NCI-H2081 treated with DMSO at 0.1 percent for 48 hours (cell line): ENCODE measurements at places on chromosomes 3 and 15.

GRCh38 chr3:154898443-154898842, 181.7 kb upstream of the MME start:
- DNase-seq: no peak

- DNase-seq: no peak
These were observed 52.0 kb downstream of the LPP start for GRCh38 chr3:188205992-188206416.

DNA sequence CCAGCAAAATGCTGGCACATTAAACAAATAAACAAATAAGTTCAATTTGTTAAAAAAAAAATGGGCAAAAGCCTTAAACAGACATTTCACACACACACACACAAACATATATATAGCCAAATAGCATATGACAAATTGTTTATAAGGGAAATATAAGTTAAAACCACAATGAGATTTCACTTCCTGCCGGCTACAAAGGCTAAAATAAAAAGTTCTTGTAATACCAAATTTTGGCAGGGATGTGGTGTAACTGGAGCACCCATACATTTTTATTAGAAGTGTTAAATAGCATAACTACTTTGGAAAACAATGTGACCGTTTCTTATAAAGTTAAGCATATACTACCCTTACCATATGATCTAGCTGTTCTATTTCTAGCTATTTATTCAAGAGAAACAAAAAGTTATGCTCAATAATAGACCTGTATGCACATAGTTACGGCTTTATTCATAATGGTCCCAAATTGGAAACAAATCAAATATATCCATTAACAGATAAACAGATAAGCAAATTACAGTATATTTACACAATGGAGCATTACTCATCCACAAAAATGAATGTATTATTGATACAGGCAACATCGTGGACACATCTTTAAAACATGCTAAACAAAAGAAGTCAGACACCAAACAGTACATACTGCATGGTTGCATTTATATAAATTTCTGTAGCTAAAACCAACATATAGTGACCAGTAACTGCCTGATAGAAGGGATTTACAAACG, 93.9 kb downstream of the EOMES start:
- DNase-seq: no peak

DNA sequence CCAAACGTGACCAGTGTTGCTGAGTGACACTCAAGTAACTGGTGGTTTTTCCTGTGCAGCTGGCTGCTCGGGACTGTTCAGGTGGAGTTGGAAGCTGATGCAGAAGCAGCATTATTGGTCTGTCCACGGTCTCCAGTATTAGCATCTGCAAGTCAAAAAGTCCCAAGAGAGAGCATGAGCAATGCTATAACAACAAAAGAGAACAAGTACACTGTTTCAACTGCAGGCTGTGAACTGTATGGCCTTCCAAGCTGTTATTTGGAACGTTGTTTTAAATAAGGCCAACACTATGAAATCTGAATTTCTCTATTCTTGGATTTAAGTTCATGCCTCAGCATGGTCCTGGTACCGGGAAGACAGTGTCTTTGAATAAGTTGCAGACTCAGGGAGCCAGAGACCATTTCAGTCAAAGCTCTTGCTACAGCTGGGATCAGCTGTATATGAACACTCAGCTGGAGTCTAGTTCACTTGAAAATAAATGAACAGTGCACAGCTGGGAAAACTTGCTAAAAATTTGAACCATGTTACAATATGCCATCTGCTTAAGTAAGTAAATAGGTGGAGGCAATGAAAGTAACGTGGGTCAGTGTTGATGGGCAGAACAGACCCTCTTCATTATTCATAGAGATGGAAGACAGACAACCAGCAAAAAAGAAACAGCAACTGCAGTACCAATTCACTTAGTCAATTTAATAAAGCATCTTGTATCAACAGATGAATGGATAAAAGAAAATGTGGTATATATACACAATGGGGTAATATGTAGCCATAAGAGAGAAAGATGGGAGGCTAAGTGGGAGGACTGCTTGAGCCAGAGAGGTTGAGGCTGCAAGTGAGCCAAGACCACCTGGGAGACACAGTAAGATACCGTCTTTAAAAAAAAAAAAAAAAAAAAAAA, 45.1 kb downstream of the NR1I2 start:
- no peak for DNase-seq

GRCh38 chr15:46654993-46655392, 1020.2 kb downstream of the SQOR start:
- no peak for DNase-seq

GRCh38 chr3:125129512-125129997, 73.8 kb upstream of the HEG1 start:
- DNase-seq: no peak

- no peak for DNase-seq
These were observed 16.5 kb downstream of the POLQ start for GRCh38 chr3:121529308-121529707.

GRCh38 chr15:94441760-94442159, 210.4 kb downstream of the MCTP2 start:
- DNase-seq: no peak

DNA sequence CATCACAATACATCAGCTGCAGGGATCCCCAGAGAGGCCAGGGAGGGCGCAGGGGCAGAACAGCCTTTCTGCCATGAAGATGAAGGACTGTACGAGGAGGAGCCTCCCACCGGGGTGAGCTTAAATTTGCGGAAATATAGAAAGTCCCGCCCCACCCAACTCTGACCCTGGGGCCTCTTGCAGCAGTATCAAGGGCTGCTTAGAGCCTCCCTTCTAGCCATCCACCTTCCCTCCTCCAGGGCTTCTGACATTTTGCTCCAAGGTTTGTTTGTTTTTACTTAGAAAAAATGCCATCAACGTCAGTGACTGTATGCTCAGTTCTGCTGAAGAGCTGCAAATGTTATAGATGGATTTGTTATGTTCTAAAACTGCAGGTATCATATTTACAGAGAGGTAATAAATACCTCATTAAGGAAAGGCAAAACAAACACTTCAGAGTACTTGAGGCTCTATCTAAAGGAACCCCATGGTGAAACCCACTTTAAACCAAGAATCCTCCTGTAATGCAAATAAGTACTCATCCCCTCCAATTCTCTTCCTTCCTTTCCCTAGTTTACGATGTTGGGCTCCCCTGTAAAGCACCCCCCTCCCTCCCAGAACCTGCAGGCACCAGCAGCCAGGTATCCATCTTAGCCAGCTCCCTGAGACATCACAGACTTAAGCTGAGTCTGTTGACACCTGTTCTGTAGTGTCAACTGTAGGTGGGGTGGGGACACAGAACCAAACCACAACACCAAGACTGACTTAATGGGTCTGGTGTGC, 30.5 kb downstream of the RFTN1 start:
- peak; percentile 69 for DNase-seq

- DNase-seq: no peak
These were observed 152.4 kb upstream of the CGNL1 start for GRCh38 chr15:57223887-57224286.

DNA sequence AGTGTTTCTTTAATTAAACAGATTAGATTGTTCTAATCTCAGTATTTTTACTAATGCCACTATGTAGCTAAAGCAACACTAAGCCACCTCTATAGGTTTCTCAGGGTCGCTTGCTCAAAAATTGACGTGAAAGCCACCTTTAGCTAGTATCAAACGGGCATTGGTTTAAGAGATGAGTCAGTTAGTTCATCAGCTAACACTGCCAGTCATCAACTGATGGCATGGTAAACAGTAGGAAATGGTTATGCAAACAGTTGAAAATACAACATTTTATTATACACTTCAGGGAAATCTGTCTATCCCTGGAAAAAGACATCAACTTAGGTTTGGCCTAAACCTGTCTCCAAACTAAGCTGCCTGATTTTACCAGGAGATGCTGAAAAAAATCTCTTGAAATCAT, 582.3 kb upstream of the NAALADL2 start:
- DNase-seq: peak; percentile 4

DNA sequence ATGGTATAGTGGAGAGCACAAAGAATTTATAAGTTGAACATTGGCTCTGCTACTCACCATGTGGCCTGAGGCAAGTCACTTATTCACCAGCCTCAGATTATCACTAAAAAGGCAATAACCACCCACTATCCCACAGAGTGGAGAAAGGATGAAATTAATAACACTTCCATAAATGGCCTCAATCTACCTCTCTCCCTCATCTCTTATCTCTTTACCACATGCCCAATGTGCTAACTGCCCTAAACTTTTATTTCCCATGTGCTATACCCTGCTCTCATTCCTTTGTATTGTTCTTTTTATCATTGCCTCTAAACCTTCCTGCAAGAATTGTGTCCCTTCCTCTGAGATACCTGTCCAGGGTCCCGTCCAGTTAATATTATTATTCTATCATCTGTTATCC, 26.0 kb downstream of the SLC12A6 start:
- DNase-seq: no peak

- DNase-seq: no peak
These were observed 3.7 kb upstream of the PRKAR2A start for GRCh38 chr3:48851407-48851806.

- DNase-seq: no peak
These were observed 606.6 kb downstream of the TBL1XR1 start for GRCh38 chr3:176590722-176591121.

- DNase-seq: no peak
These were observed 478.7 kb downstream of the PDCD6IP start for GRCh38 chr3:34277110-34277509.

GRCh38 chr3:196835086-196835485, 32.6 kb upstream of the SENP5 start:
- no peak for DNase-seq

DNA sequence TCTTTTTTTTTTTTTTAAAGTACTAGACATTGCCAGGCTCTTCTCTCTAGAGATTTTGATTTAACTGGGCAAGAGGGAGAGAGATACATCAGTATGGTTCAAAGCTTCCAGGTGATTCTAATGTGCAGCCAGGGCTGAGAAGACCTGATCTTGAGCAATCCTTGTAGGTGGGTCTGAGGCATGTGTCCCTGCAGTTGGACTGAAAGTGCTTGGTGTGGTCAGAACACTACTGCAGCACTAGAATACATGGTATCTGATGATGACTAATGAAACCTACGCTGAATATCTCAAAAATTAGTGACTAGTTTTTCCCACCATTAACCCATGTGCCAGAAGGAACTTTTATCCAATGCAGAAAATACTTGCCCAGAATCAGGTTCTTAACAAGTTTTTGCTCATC, 34.4 kb upstream of the MYO5C start:
- DNase-seq: no peak

DNA sequence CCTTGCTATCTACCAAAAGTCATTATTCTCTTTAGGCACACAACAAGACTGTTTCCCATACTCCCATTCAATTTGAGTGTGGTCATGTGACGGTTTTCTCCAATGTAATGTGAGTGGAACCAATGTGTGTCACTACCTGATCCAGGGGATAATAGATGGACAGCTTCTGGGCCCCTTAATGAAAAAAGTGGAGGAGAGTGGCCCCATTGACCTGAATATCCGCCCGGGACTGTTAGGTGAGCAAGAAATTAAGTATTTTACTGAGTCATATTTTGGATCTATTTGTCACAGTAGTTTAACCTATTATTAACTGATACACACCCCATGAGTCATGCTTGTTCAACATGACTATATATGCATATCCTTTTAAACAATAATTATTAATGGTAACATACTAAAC, 15.1 kb upstream of the ARID3B start:
- no peak for DNase-seq

GRCh38 chr3:66778107-66778506, 220.0 kb upstream of the KBTBD8 start:
- DNase-seq: no peak

GRCh38 chr3:156108616-156109015, 11.8 kb upstream of the KCNAB1 start:
- no peak for DNase-seq

DNA sequence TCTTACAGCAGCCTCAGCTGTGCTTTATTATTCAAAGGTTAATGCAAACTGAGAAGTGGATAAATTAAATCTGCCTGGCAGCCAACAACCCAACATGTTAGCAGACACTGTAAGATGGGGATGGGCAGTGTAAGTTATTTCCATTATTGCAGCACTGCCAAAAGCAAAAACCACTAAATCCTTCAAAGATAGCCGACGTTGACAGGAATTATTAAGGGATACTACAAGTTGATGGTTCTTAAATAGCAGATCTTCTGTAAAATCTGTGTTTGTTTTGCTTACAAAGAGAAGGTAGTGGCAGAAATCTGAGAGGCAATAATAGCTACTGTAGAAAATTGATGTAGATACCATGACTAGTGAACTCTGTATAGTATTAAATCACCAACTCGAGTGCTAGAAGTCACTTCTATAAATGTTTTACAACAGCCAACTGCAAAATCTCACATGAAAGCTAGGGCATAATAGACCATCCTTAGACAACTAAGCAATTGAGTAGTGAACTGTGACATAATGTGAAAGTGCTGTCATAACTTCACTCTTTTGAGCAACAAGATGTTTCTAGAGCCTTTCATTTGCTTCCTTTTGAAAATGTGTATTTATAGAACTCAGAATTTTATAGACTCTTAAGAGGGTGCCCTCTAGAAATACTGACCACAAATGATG, 278.6 kb downstream of the UBE2E2 start:
- no peak for DNase-seq

- DNase-seq: no peak
These were observed 48.3 kb downstream of the MITF start for GRCh38 chr3:69787436-69788168.

DNA sequence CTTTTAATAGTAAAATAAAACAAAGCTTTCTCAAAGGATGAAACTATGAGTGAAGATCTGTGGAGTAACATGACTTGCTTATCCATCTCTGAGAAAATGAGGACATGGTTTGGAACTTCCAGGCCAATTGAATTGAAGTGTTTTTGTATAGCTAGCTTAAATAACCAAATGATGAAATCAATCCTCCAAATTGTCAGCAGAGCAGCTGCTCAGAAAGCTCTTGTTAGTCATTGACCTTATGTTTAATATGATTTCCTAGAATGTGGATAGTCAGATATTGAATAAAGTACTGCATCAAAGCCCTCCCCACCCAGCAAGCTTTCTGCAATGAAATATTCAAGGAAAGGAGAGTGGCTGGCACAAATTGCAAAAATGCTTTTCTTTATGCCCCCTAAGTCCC, 437.2 kb downstream of the MFSD1 start:
- DNase-seq: no peak

GRCh38 chr3:10594915-10595314, 89.5 kb upstream of the ATP2B2 start:
- no peak for DNase-seq

DNA sequence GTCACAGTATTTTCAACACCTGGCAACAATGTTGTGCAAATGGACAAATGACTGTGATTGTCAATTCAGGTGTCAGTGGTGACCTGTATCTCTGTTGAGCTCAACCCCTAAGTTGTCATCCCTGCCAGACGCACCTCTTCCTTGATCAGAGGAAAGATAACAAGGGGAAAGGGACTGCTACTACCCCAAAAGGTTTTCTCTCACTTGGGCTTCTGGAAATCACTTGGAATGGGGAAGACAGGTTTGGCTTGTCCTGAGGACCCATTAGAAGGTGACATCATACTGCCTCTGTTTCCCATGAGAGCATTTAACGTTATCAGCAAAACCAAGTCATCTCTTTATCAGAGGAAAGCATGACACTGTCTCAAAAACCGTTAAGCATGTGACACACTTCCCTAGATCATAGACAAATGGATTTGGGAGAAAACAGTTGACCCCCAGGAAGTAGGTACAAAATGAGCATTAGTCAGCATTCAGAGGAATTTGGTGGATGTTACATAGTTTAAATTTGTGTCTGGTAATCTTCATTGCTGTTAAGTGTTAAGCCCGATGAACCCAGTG, 769.5 kb downstream of the GRM7 start:
- no peak for DNase-seq
